ENCODE measurements at places on chromosomes 5 and 9. TPM values are rescaled to one million over a fixed set of nuclear protein-coding genes. Genes with fewer than 3 reads are reported as not detected.

DNA sequence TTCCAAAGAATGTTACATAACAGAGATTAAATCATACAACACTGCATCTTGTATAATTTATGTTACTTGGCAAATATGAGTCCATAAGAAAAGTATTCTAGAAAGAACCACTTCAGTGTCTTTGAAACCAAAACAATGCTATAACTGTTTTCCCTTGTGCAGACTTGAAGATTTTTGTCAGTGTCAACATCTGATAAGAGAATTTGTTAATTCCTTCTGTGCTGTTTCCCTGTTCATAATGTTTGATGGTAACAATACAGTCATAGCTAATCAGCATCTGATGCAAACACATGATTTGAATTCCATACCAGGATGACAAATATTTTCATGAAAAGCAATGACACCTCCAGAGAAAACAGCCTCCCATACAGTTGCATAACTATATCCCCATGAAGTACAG is 306.8 kb downstream of the SEMA5A start:
- DNase-seq, result no peak

DNA sequence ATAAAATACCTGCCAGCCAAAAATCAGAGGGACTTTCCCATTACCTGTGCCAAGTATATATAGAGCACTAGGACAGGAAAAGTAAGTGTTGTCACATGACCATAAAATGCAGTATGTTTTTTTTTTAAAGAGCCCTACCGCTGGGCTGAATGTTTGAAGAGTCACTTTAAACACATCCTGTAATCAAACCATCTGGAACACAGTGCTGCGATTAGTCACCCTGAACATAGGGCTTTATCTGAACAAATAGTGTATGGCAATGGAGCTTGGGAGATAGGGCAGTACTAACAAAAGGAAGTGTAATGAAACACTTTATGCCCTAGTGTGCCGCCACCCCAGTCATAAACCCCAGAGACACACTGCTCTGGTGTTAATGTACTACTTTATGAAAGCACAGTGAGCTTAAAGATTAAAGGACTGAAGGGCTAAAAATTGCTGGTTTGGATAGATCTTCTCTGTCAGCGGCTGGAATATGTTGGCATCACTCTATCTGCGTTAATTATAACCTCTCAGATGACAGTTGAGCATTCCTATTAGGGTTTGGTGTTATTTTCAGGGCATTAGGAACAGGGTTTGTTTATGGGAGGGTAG is 90.4 kb downstream of the ZNF608 start:
- DNase-seq, result peak; percentile 89

DNA sequence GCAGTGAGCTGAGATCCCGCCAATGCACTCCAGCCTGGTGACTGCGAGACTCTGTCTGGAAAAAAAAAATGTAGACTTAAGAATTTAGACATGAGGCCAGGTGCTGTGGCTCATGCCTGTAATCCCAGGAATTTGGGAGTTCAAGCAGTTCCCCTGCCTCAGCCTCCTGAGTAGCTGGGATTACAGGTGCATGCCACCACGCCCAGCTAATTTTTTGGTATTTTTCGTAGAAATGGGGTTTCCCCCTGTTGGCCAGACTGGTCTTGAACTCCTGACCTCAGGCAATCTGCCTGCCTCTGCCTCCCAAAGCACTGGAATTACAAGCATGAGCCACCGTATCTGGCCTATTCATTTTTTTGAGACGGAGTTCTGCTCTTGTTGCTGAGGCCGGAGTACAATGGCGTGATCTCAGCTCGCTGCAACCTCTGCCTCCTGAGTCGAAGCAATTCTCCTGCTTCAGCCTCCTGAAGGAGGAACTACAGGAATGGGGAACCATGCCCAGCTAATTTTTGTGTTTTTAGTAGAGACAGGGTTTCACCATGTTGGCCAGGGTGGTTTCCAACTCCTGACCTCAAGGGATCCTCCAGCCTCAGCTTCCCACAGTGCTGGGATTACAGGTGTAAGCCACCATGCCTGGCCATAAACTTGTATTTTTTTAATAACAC is 14.0 kb downstream of the DDX46 start:
- no peak for DNase-seq

Gene ASPN
- 0.29 TPM for total RNA-seq

DNA sequence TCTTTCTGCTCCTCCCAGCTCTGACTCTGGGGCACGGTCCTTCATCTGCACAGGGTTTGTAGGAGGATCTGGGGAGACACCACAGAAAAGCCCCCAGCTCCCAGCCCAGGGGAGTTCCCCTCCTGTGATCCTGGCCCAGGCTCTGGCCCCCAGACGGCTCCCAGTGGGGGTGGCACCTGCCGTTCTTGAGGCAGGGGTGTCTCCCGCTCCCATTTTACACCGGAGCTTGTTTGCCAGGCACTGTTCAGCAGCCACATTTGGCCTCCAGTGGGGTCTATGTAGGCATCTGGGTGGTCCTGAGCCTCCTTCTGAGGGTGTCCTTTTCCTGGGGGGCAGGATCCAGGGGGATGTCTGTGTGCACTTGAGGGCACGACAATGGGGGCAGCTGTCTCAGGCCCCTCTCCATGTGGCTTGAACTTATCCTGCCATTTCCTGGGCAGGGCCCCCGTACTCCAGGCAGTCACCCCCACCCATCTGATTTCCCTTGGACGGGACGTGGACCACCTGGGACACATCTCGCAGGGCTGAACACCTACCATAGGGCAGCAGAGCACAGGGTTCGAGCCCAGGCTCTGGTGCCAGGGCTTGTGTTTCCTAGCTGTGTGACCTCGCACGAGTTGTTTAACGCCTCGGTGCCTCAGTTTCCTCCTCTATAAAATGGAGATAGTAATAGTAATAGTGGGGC is 275.0 kb upstream of the MVB12B start:
- no peak for DNase-seq

Gene GPR21
- total RNA-seq, result not detected

Gene TRPM3
- 1.4 TPM for total RNA-seq

All from stomach (tissue), 19 donors.